ENCODE measurements at places on chromosomes 5 and 9.

DNA sequence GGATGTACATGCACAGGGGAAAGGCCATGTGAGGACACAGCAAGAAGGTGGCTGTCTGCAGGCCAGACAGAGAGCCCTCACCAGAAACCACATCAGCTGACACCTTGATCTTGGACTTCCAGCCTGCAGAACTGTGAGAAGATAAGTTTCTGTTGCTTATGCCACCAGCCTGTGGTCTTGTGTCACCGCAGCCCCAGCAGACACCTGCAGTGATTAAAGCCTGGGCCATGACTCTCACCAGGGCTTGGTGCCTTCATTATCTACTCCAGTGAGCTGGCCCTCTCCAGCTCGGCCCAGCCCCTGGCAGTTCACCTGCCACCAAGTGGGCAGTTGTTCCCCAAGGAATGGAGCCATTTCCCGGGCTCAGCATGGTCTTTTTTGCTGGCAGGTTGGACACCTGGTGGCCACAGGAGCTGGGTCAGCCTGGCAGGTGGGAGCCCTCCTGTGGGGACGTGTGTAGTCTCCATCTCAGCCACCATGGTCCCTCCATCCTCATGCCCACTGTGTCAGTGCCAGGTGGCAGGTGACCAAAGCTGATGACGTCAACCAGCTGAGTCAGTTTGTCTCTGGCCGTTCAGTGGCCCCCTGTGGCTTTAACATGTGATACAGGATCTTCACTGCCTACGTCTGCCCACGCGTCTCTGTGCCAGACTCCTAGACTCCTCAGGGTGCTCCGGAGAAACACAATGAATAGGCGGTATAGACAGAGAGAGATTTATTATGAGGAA lies 99.9 kb upstream of the PPP1R26 start:
- no peak for DNase-seq

GRCh38 chr5:88841212-88841611 lies 41.8 kb downstream of the MEF2C start:
- no peak for DNase-seq

DNA sequence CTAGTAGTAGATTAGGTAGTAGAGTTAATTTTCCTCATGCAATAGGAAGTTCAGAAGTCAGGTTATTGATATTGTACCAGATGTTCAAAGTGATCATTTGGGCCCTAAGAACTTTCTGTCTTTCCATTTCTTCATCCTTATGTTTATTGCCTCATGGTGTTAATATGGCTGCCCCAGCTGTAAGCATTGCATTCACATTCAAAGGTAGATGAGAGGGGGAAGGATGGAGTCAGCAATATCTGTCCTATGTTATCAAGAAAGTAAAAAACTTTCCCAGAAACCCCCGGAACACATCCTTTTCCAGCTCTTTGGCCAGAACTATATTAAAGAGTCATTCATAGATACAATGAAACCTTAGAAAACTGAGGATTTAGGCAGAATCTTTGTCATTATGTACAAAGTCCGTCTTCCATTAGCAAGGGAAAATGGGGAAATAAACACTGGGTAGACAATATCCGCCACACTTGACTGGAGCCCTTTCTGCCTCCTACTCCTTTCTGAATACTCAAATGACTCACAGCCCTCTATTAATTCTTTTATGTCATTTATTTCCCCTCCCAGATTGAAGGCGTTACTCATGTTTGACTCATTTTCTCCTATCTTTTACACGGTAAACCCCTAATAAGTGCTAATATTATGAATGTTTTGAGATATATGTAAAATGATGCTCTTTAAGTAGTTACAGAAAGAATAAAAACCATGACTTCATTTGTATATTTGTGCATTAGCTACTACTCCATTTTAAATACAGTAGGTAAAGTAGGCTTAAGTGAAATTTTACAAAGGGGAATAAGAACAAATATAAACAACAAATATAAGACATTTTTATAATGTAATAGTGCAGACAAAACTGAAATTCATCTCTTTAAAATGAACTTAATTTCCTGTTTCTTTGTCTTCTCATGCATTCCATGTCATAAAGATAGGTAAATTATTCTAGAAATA lies 127.6 kb downstream of the SLF1 start:
- DNase-seq = no peak

- no peak for DNase-seq
Measured at GRCh38 chr5:64678374-64678773, 11.9 kb upstream of the SHISAL2B start.

GRCh38 chr9:125447202-125447802 lies 185.7 kb downstream of the GAPVD1 start:
- DNase-seq = no peak

DNA sequence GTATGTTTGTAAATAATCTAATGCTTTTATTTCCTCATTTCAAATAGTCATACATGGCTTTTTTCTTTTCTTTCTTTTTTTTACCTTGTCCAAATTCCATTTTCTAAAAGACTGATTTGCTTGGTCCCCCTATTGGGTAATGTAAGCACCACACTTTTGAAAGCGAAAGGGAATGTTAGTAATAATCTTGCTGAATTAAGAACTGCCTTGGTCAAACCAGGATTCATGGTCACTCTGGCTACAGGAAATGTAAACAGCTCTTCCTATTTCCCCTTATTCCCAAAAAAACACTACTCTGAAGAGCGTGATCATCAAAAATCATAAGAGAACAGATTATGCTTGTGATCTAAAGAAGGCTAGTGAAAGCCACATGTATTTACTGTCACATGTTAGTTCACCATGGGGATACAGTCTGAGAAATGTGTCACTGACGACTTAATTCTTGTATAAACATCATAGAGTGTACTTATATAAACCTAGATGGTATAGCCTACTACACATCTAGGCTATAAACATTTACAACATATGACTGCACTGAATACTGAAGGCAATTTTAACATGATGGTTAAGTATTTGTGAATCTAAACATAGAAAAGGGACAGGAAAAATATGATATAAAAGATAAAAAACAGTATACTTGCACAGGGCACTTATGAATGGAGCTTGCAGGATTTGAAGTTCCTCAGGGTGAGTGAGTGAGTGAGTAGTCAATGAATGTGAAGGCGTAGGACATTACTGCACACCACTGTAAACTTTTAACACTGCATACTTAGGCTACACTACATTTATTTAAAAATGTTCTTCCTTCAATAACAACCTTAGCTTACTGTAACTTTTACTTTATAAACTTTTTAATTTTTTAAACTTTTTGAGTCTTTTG lies 75.3 kb downstream of the HMGCR start:
- DNase-seq = no peak

- no peak for DNase-seq
Measured at GRCh38 chr9:71669284-71669995, 98.9 kb downstream of the CEMIP2 start.

Data from activated CD4-positive, alpha-beta T cell treated with anti-CD3 and anti-CD28 coated beads, Interleukin-2, amount 50 U/mL, for 4 hours (primary cell).